ENCODE measurements at places on chromosomes 2 and 18.
A peak's percentile ranks its signal among the peaks of the same experiment; 100 is the strongest.

DNA sequence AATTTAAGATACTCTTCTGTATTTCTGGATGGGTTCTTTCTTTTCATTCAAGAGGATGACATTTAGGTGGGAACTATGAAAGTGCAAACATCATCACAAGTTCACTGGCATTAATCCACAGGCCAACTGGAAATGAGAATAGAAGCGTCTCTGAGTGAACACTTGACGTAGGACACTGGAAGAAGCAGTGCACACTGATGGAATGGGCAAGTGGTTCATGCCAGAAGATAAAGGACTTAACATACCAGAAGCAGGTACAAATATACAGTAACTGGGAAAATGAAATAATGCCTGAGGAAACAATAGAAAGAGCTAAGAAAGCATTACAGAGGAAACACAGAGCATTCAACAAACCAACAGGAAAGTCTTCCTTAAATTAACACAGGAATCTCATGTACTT lies 120.9 kb upstream of the CCDC195 start:
- no peak for DNase-seq

- no peak for DNase-seq
Observed at GRCh38 chr2:152028182-152028862, 70.5 kb downstream of the CACNB4 start.

GRCh38 chr2:22753476-22753875 lies 631.5 kb upstream of the KLHL29 start:
- no peak for DNase-seq

DNA sequence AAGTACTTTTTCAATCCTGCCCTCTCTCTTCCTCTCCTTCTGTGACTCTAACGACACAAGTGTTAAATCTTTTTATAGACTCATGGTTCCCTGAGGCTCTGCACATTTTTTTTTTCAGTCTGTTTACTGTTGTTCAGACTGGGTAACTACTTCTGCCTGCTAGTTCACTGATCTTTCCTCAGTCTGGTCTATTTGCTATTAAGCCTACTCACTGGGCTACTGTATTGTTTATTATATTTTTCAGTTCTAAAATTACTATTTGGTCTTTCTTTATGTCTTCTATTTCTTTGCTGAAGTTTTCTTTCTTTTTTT lies 21.3 kb downstream of the PPP3R1 start:
- no peak for DNase-seq

DNA sequence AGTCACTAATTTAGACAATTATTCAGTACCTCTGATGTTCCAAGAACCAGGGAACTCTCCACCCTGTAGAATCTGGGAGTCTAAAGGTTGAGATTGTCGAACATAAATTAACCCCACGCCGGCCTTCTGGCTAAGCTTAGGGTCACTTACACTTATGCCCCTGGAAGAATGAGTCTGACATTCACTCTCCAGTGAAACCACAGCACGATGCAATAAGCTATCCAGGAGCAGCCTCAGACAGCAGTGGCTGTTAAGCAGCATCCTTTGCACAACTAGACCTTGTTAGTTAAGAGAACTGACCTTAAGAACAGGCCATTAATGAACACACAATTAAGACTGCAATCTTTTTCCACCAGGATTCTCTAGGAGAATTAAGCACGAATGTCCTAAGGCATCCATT lies 25.0 kb downstream of the SH3YL1 start:
- DNase-seq, result no peak

GRCh38 chr2:42340938-42341636 lies 19.9 kb downstream of the COX7A2L start:
- no peak for DNase-seq

- DNase-seq, result no peak
Observed at GRCh38 chr2:70710038-70710690, 57.8 kb downstream of the ADD2 start.

GRCh38 chr2:15780912-15781574 lies 159.3 kb upstream of the MYCN start:
- DNase-seq, result no peak

DNA sequence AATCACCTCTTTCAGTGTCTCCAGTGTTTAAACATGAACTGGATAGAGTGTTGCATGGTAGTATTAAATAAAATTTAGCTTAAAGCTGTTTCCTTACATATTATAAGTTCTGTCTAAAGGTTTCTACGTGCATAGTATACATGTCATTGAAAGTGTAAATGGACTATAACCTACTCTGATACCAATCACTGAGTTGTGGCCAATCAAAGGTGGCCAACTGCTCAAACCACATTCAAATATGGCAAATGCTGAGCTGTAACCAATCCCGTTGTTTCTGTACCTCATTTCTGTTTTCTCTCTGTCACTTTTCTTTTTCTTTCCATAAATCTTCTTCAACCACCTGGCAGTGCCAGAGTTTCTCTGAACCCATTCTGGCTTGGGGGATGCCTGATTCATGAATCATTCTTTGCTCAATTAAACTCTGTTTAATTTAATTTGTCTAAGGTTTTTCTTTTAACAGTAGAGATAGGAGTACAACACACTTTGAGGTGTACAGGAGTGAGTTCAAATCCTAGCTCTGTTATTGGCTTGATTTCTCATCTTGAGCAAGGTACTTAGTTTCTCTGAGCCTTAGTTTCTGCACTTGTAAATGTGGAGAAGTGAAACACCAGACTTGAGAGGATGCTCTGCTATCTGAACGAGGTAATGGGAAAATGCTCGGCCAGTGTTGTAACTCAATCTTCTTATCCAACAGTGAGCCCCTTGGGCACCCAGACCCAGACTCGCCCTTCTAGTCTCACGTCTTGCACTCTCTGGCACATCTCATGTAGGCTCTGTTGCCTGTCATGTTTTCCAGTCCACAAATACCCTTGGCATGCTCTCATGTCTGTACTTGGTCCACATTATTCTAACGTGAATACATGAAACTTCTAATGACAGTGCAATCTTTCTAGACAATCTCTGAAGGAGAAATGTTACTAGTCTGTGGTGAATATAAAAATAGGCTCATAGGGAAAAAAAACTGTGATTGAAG lies 228.0 kb downstream of the PIK3C3 start:
- no peak for DNase-seq

DNA sequence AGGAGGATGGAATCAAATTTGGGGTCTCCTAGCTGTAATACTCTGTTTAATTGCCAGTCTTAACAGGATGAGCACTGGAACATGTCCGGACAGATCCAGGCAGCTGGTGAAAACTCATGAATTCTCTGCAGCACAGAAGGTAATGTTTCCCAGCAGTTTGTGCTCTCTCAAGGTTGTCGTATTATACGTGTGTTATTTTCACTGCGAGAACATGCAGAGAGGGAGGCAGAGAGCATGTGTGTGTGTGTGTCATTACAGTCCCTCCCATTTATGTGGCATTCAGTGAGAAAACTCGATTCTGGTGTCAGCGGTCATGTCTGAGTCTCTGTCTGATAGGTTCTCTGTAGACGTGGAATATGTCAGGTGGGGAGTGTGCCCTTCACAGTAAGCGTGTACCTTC lies 150.2 kb upstream of the POU3F3 start:
- DNase-seq, result no peak

DNA sequence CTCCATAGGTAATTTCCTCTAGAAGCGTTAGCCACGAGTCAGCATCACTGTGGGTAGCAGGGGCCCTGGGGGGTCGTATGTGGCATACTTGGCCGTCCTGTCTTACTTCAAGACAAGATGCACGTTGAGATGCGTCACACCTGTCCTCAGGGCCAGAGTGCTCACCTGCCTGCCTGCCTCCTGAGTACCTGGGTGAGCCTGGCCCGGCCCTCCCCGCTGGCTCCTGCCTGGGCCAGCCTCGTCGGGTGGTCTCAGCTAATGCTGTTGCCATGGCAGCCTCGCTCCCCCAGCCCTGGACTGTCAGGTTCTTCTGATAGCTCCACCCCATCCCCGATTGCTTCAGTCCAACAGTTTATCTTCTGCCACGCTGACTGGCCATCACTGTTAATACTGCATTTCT lies 232.4 kb downstream of the GBX2 start:
- DNase-seq, result no peak

- no peak for DNase-seq
Observed at GRCh38 chr2:50443288-50443687, 588.6 kb downstream of the NRXN1 start.

GRCh38 chr2:217392930-217393584 lies 533.2 kb upstream of the TNP1 start:
- no peak for DNase-seq

- no peak for DNase-seq
Observed at GRCh38 chr2:127074358-127074757, 32.6 kb downstream of the BIN1 start.

- DNase-seq, result no peak
Observed at GRCh38 chr2:166042768-166043390, 84.9 kb downstream of the SCN1A start.

DNA sequence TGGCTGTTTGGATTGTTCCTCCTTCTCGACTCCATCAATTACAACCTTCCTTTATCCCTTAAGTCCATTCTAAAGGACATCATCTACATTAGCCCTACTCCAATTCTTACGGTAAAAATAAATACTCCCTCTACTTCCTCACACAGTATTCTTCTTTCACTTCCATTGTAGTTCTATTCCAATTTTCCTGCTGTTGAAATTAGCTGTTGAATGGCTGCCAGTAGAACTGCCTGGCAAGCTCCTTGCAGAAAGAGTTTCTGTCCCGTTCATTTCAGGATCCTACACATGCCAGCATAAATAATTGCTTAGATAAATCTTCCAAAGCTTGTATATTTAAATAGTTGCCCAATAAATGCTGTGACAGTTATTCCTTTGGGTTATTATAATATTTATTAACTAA lies 459.3 kb upstream of the TRIB2 start:
- DNase-seq, result no peak

- no peak for DNase-seq
Observed at GRCh38 chr18:9684881-9685614, 23.1 kb upstream of the RAB31 start.

DNA sequence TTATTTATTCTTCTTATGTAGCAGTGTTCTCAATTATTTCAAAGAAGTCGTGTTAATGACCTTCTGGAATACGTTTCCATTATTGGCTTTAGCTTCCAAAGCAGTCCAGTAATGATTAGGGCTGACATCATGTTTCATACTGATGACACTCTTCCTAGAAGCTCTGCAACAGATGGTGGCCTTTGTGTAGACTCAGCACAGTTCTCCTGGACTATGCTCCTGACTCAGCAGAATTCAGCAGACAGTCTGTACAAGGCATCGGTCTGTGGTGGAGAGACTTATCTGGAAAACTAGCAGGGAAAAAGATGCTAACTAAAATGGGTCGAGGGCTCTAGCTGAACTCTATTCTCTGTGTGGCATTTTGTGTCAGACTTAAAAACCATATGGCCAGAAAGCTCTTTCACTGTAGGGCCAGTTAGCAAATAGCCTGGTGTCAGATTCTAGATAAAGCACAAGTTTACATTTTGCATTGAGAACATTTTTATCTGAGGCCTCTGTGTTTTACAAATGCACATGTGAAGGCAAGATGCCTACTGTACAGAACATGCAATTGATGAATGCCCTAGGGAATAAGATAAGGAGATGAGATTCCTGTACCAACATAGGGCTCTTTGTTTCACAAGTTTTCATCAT lies 35.1 kb downstream of the GULP1 start:
- no peak for DNase-seq

DNA sequence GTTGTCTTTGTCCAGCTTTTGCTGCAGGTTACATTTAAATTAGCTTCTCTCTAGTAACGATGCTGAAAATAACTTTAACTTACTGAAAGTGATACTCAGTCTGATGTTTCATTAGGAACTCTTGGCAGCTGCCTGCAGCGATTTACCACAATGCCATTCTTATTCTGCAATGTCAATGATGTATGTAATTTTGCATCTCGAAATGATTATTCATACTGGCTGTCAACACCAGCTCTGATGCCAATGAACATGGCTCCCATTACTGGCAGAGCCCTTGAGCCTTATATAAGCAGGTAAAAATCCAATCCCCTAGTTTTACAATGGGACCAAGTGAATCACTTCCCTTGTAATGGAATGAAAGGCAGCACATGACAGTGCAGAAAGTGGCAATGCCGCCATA lies 16.3 kb upstream of the MFF start:
- DNase-seq, result no peak

DNA sequence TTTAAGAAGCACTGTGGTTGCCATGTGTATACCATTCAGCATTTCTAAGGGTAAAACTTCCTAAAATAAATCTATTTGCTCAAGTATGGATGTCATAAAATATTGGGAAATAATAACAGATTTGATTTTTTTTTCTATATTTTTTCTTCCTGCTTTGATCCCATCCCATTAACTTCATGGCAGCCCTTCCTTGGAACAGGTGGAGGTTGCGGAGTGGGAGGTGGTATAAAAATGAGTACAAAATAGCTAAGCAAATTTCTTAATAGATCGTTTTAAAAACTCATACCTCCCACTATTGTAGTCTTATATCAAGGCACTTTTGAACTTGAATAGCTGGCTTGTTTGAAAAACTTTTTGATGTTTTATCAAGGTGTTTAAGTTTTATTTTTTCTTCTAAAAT lies 152.1 kb upstream of the KYNU start:
- no peak for DNase-seq

DNA sequence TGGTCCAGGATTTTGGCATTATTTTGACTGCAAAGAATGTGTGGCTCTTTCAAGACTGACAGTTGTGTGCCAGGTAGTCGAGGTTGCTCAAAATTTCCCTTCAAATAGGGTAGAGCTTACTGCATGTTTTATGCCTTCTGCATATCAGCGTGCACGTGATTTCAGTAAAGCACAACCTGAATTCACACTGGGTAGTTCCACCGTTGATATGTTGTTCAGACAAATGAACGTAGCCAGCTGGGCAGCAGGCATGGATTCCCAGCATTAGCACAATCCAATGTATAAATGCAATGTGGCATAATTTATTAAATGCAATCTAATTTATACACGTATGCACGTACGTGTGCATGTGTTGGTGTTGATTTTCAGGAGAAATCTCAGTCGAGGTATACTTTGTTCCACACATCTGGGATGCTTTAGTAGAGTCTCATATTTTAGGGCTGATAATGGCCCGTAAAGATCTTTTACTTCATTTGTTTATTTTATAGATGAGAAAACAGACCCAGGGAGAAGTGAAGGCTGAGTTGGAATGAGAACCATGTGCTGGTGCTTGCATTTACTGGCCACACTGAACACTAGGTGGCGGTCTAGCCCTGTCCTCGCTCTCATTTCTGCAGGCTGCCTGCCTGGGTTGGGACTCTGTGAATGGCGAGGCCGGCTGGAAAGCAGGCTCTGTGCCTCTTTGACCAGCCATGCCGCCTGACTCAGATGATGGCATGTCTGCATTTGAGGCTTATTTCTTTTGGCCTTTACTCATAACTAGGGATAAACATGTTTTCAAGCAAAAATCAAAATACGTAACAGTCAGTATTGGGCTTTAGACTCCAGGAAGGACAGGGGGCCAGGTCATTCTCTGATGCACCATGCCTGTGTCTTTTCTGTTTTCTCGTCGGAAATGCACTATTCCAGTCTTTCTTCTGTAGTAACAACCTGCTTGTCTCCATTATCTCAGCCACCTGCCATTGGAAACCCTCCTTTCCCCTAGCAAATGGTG lies 120.4 kb downstream of the RNF144A start:
- DNase-seq, result peak; percentile 30

GRCh38 chr18:7488571-7488970 lies 78.5 kb upstream of the PTPRM start:
- no peak for DNase-seq

- peak; percentile 42 for DNase-seq
Observed at GRCh38 chr18:24271381-24272228, 126.0 kb downstream of the OSBPL1A start.

GRCh38 chr2:20577495-20578235 lies 73.2 kb downstream of the HS1BP3 start:
- DNase-seq, result peak; percentile 71

GRCh38 chr2:174970092-174970491 lies 35.1 kb downstream of the CHN1 start:
- no peak for DNase-seq
